M059J (cell line): ENCODE measurements at places on chromosomes 6 and 20. TPM values are rescaled to one million over a fixed set of nuclear protein-coding genes. Genes with fewer than 3 reads are reported as not detected.

Gene TNFRSF6B
- total RNA-seq: 1.9 TPM in 1 of 2 replicates, not detected in the other

Gene SLC17A2
- total RNA-seq: not detected in 2 replicates

- DNase-seq: peak; percentile 47
These were observed 17.2 kb downstream of the LAMP5 start for GRCh38 chr20:9531581-9531980.

- peak; percentile 44 for DNase-seq
These were observed 673 bp downstream of the CST7 start for GRCh38 chr20:24949756-24950127.

DNA sequence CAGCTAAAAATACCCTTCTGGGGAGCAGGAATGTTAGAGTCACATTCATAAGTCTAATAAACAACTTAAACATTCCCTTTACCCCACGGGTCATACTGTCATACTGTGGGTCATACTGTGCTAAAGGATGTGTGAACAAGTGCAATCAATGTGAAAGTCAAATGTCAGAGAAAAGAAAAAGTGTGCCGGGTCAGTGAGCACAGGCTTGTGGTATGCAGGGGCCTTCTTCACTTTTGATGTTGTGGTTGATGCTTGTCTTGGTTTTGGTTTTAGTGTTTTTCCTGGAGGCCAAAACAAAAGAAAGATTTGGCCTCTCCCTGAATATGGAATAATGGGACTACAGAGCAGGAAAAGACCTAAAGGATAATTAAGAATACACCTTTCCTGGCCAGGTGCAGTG, 267.9 kb upstream of the PLN start:
- DNase-seq: peak; percentile 27

GRCh38 chr6:119497988-119498727, 148.6 kb upstream of the MAN1A1 start:
- DNase-seq: no peak

DNA sequence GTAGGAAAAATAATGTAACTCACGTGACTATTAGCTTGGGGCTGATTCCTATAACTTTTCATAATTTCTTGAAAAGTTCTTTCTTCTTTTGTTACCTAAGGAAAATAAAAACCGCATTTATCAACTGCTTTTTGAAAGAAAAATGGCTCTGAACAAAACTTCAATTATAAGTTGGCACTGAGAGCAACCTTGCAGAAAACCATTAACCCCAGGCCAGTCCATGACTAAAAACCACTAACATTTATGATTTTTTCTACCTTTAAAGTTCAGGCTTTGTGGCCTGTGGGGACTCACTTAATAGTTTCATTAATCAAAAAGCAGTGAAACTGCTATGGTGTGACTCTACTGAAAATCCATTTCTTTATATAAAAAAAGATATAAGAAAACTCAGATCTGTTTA, 69.1 kb upstream of the SAMHD1 start:
- no peak for DNase-seq

- no peak for DNase-seq
These were observed 61.3 kb downstream of the ANKRD6 start for GRCh38 chr6:89494131-89494793.

DNA sequence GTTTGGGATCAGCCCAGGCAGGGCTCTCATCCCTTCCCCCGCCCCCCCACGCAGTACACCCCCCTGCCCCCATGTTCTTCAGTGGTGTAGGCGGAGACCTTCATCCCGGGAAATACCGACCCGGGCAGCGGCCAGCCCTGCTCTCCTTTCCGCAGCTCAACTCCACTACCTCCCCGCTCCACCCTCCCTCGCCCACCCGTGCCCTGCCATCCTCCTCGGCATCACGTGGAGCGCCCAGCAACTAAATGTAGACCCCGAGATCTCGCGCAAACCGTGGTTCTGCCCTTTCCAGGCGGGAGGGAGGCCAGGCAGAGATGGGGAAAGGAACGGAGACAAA, 1932.2 kb upstream of the DEFB115 start:
- DNase-seq: no peak

Gene SLC52A3
- 0.57 and 1.3 TPM in 2 replicates for total RNA-seq

DNA sequence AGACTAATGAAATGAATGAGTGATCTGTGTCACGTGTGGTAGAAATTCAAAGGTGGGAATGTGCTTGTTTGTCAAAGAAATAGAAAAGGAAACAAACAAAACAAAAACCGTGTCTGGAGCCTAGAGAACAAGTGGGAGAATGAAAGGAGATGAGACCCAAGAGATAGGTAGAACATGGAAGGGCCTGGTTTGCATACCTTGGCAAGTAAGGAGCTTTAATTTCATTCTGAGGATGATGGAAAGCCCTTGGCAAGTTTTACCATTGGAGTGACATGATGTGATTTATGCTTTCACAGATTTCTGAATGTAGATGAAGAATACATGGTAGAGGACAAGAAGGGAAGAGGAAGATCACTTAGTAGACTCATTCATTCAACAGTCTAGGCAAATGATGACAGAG, 26.8 kb upstream of the PRDM1 start:
- DNase-seq: no peak

Gene OR10C1
- total RNA-seq: not detected in 2 replicates

GRCh38 chr20:48879612-48880245, 41.8 kb upstream of the ARFGEF2 start:
- peak; percentile 42 for DNase-seq

DNA sequence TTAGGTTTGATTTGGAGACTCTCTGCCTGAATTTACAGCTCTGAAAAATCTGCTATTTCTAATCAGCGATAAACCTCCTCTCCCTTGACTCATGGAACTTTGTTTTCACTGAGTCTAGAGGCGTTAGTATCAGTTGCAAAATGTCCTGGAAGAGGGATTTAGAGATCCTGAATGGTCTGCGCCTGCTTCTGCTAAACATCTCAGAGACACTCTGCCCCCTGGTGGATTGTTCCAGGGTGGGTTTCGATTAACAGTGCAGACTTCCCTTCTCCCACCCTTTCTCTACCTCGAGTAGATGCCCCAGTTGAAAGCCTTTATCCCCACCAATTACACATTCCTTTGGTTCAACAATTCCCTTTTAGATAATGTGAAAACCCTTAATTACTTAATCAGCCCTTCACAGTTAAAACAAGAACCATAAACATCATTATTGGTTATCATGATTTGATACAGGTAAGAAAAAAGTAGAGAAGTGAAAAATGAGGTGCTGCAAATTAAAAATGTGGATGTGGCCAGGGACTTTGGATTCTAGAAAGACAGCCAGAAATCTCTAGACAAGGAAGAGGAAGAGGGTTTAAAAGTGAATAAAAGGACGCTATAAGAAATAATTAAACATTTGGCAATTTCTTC, 5.5 kb downstream of the HTR1B start:
- DNase-seq: peak; percentile 89

GRCh38 chr6:35084041-35084491, 57.1 kb downstream of the TCP11 start:
- DNase-seq: no peak

Gene FBXL4
- total RNA-seq: 8.8 and 9.6 TPM in 2 replicates

DNA sequence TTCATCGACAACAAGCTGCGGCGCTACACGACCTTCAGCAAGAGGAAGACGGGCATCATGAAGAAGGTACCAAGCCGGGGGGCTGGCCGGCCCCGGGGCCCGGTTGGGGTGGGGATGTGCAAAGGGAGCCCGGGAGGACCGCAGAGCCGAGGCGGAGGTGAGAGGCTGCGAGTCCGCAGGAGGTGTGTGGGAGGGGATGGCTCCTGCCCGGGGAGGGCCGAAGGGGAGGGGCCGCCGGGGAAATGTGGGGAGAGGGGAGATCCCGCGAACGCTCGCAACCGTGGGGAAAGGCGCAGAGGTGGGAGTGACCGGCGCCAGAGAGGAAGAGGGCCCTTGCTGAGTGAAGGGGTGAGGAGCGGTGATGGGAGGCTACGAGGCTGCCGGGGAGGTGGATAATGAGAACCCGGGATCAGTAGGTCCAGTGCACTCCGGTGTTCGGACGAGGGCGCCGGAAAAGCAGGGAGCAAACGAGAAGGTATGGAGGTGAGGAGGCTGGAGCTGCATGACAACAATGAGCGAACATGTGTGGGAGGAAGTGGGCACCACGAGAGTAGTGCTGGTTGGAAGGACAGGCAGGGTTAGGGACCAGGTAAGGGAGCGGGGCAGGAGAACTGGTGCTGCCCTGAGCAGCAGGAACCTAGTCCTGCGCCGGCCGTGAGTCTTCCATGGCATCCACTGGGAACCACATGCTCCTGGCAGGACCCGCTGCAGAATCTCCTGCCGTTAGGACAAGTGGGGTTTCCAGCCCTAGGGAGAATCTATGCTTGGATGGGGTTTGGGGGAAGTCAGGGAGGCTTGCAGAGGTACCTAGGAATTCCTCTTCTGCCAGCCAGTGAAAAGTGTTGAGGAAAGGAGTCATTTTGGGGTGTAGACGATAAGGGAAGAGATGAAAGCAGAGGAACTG, 1.3 kb downstream of the SRF start:
- peak; percentile 66 for DNase-seq

DNA sequence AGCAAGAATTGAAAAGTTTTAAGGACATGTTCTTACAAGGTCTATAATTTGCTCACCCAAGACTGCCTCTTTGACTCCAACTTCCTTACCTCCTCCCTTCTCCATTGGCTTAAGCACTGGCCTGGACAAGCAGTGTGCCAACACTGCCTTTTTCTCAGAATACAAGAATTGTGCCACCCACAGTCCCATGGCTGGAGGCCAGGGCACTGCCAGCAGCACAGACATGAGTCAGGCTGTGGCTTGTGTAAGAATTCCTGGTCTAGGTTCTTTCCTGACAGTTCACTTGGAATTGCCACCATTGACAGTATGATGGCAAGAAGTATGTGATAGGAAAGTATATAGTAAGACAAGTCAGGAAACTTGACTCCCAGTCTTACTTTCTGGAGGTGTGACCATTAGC, 202.7 kb upstream of the MARCKS start:
- peak; percentile 99 for DNase-seq

Gene PRR18
- total RNA-seq: not detected in 2 replicates

DNA sequence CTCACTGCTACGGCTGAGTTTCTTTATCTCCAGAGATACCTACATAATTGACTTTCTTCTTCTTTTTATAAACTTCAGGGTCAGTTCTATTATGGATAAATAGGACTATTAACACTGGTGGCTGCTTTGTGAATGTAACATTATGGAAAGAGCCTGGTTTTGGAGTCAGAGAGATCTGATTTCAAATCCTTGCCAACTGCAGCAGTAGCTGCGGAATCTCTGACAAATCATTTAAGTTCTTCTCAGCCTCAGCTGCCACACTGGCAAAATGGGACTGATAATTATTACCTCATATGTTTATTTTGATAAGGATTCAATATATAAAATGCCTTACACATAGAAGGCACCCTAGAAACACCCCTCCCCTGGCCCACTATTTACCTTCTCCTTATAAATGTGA, 160.5 kb downstream of the BACH2 start:
- DNase-seq: no peak

GRCh38 chr6:138545621-138545980, 46.3 kb upstream of the NHSL1 start:
- no peak for DNase-seq

DNA sequence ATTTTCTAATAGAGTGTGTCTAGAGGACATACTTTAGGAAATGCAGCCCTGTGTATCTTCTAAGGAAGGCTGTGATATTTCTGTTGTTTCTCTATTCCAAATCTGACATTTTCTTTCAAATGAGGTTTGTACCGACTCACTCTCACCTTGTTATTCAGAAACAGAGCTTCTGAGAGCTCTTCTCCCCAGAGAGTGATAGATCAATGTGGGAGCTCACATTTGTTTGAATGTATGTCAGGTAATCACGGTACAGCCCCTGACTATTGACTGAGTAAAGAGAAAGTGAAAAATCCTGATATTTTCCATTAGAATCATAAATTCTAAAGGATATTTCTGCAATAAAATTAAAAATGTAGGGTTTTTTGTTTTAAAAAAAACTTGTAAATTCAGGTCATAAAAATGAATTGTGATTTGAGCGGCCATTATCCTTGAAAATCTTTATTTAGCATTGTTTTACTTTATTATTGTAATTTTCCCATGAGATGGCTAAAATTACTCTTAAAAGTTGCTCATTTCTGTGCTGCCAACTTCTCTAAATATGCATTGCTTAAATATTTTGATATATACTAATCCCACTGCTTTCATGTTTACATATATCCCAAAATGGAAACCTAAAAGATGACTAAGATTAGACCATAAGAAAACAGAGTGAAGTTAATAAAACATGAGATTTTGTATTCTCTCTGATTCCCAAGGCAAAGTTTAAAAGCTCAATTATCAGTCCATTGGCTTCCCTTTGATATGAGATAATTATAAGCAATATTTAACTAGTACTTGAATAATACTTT, 1226.8 kb upstream of the CITED2 start:
- DNase-seq: no peak

DNA sequence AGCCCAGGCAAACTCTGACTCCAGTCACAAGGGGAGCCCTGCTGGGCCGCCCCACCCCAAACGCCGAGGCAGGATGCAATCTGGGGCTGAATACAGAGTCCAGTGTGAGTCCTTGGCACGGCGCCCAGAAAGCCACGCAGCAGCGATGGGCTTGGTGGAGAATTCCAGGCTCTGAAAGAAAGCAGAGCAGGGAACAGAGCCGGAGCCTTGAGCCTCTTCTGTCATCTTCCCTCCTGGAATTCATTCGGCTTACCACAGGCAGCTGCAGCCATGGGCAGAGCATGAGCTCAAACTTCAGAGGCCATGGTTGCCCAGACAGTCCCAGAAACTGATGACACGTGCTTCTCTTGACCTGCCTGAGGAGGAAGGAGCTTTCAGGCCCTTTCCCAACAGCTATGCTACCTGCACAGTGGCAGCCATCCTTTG, 441.1 kb upstream of the JARID2 start:
- DNase-seq: peak; percentile 87

Gene CD93
- 0.96 and 1.5 TPM in 2 replicates for total RNA-seq

- no peak for DNase-seq
These were observed 60.8 kb downstream of the ERMARD start for GRCh38 chr6:169812257-169812644.

DNA sequence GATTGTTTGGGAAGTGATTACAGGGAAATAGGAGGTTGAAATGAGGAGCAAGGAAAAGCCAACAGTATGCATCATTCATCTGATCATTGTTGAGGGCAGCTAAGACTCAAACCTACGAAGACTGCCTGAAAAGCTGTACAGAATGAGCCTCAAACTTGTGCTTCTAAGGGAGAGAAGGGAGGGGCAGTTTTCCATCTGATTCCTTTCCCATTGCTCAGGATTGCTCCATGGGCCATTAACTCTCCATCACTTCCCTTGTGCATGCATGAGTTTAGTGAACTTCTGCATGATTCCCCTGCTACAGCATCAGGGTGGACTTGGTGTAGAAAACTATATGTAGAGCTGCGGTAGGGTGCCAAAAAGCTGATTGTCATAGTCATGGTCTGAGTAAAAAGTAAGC, 742.7 kb upstream of the SLC35B3 start:
- DNase-seq: no peak

- DNase-seq: peak; percentile 65
These were observed 44.3 kb downstream of the OR2B2 start for GRCh38 chr6:27867945-27868300.

Gene ASIP
- not detected in 2 replicates for total RNA-seq

DNA sequence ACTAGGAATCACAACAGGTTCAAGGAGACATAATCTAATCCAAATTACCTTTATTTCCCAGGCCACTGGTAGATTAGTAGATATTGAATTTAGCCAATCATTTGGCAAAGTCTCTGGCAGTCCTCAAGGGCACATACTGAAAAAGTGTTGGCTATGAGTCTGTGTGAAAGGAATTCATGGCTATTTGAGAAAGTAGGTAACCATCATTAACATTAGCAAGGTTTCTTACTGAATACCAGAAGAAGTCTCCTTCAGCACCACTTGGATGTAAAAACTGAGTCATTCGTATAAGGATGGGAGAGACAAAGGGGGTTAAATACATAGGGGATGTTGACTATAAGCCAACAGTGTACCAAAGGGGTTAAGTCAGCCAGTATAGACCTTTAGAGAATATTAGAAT, 36.7 kb downstream of the AGPAT4 start:
- peak; percentile 20 for DNase-seq

- DNase-seq: peak; percentile 100
These were observed 128.8 kb upstream of the PDE7B start for GRCh38 chr6:135722679-135723078.

Gene FOXS1
- 0.12 TPM in 1 of 2 replicates, not detected in the other for total RNA-seq
